ENCODE measurements at places on chromosomes 12 and 14.
A peak's percentile ranks its signal among the peaks of the same experiment; 100 is the strongest.

- DNase-seq: no peak
Observed at GRCh38 chr14:47297374-47297773, 378.0 kb downstream of the MDGA2 start.

- DNase-seq: no peak
Observed at GRCh38 chr12:41950455-41950854, 194.2 kb downstream of the GXYLT1 start.

DNA sequence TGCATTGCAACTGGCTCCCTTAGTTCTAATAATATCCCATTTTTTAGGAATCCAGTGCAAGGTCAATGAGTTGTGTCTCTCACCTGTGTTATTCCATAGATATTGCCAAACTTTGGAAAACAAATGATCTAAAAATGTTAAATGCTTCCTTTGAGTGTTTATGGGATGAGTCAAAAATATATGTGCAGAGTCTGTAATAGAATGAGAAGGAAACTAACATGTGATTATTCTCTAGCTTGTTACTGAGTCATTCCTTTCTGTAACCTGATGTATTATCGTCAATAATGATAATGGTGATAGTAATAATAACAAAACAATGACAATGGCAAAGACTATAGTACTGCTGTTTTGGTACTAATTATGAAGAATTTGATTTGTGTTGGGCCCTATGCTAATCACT, 11.5 kb downstream of the ACSS3 start:
- DNase-seq: peak; percentile 2

DNA sequence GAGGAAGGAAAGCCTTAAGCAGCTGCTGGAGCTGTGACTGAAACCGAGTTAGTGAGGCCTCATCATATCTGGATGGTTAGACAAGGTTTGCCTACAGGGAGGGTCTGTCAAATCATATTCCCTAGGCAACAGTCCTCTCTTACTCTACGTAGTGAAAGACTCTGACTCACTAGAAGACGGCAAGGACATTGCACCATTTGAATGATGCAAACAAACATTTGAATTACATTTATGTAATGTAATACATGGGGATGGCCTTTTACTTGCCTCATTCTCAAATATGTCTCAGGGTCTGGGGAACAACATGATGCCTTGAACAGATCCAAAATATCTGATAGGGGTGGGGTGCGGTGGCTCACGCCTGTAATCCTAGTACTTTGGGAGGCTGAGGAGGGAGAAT, 29.8 kb upstream of the STRAP start:
- peak; percentile 84 for DNase-seq

DNA sequence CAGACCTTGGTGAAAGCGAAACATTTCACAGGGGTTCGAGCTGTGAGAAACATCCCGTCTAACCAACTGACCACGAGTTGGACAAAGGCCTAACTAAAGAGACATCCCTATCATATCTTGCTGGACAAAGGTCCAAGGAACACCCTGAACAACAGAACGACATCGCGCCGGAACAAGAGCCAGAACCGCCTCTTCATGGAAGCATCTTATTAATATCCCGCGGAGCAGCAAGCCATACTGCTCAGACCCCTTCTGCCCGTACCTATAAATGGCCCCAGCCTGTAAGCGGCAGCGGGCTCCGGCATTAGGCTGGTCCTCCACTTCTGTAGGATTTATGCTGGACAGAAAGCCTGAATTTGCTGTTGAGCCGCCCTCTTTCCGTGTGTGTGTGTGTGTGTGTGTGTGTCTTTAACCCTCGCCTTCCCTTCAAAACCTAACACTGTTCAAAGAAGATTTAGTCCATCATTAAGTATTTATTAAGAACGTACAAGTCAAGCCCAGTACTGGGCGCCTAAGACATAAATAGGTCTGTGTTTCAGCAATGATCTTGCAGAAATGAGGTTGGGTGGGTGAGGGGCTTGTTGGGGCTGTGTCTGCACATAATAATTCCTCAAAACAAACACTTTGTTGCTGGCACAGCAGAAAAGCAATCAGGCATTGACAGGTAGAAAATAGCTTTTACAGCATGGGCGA, 1.9 kb downstream of the SLC6A15 start:
- peak; percentile 43 for DNase-seq

DNA sequence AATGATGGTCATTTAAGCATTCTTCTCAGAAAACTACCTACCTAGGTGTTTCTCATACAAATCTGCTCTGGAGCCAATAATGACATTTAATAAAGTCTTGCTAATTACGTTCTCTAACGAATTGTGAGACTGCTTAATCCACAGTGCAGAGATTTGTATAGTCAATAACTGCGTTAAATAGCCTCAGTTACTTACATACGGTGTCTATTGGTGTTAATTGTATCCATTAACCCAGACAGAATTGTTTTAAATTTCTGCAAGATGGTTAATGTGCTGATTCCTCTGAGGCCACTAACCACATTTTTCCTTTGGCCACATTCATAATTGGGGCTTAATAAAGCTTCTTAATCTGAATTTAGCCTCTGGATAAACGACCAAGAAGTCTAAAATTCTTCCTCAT, 171.7 kb downstream of the SLC41A2 start:
- DNase-seq: no peak

DNA sequence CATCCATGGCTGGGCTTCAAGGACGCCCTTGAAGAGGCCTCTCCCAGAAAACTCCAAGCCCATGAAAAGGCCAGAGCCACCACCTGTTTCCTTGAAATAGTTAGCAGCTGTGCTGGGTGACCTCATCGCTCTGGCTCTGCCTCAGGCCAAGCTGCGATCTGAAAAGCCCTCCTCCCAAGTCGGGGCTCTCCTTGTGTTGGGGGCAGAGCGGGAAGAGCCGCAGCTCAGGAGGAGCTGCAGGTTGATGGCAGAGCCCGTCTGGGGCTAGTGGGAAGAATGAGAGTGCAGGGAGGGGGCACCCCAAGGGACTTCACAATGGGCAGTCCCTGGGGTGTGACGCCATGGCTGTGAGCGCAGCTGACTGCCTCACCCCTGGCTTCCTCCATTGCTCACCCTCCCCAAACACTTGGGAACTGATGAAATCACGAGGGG, 50.0 kb upstream of the STON2 start:
- DNase-seq: no peak

GRCh38 chr12:75439930-75440329, 40.6 kb upstream of the GLIPR1 start:
- no peak for DNase-seq

DNA sequence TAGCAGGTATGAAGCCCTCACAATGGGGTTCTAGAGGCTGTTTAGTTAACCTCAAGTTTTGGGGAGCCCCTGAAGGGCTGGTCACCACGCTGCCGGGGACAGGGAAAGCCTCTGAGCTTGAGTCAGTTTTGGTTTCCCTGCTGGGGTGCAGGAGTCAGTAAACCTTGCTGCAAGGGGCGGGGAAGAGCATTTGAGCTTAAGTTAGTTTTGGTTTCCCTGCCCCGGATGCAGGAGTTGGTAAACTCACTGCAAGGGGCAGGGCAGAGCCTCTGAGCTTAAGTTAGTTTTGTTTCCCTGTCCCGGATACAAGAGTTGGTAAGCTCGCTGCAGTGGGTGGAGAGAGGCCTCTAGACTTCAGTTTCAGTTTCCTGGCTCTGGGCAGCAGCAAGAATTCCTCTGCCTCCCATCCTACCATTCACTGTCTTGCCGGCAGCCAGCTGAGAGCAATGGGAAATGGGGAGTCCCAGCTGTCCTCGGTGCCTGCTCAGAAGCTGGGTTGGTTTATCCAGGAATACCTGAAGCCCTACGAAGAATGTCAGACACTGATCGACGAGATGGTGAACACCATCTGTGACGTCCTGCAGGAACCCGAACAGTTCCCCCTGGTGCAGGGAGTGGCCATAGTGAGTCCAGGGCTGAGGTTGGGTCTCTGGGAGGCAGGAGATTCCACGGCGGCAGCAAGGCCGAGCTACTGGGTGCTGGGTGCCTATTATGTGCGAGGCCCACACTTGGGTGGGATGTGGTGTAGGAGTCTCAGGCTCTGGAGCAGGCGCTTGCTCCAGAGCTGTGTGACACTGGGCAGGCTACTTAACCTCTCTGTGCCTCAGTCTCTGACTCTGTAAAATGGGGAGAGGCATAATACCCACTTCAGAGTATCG, at the start of gene OAS2:
TSS of gene OAS2 (plus strand) at position 357 of the 878 bp plus-strand sequence. CDS start at position 447, 90 bp downstream.
- peak; percentile 29 for DNase-seq

- no peak for DNase-seq
Observed at GRCh38 chr14:93023039-93023438, 92.7 kb downstream of the ITPK1 start.

- no peak for DNase-seq
Observed at GRCh38 chr12:125159702-125160101, 94.5 kb downstream of the AACS start.

- DNase-seq: peak; percentile 52
Observed at GRCh38 chr14:22390195-22390594, 198.8 kb downstream of the DAD1 start.

DNA sequence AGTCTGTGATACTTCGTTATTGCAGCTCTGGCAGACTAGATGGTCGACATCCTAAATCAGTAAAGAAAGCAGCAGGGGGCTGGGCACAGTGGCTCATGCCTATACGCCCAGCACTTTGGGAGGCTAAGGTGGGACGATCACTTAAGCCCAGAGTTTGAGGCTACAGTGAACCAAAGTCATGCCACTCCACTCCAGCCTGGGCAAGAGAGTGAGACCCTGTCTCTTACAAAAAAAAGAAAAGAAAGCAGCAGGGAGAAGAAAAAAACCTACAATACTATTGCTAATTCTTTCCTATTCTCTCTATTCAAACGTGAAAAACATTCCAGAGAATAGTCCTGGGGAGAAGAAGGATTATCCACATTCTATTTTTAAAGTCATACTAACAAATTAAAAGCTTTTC, 79.5 kb downstream of the DCAF5 start:
- DNase-seq: no peak

- DNase-seq: no peak
Observed at GRCh38 chr14:73235531-73236155, 1.7 kb upstream of the PAPLN start.

GRCh38 chr12:56709759-56710376, 15.2 kb downstream of the NACA start:
- DNase-seq: no peak

- peak; percentile 53 for DNase-seq
Observed at GRCh38 chr14:47044841-47045240, 393.3 kb upstream of the RPL10L start.

DNA sequence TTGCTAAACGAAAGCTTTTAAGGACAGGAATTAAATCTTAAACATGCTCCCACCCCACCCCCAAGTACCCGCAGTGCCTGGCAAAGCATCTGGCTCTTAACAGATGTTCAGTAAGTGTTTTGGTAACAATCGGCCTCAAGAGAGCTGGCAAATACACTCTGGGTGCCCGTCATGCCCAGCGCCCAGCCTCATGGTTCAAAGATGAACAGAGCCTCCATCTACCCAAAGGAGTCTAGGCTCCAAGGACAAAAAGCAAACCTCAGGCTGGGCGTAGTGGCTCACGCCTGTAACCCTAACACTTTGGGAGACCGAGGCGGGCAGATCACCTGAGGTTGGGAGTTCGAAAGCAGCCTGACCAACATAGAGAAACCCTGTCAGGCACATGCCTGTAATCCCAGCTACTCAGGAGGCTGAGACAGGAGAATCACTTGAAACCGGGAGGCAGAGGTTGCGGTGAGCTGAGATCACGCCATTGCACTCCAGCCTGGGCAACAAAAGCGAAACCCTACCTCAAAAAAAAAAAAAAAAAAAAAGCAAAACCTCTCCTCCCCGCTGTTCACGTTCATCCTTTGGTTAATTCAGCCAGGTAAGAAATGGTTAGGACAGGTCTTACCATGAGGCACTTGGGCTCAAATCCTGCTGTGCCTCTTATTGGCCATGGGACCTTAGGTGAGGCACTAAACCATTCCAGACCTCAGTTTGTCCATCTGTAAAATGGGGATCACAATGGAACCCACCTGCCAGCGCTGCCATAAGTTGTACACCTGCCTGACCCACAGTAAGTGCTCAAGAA, 151.3 kb downstream of the BCL11B start:
- DNase-seq: no peak

DNA sequence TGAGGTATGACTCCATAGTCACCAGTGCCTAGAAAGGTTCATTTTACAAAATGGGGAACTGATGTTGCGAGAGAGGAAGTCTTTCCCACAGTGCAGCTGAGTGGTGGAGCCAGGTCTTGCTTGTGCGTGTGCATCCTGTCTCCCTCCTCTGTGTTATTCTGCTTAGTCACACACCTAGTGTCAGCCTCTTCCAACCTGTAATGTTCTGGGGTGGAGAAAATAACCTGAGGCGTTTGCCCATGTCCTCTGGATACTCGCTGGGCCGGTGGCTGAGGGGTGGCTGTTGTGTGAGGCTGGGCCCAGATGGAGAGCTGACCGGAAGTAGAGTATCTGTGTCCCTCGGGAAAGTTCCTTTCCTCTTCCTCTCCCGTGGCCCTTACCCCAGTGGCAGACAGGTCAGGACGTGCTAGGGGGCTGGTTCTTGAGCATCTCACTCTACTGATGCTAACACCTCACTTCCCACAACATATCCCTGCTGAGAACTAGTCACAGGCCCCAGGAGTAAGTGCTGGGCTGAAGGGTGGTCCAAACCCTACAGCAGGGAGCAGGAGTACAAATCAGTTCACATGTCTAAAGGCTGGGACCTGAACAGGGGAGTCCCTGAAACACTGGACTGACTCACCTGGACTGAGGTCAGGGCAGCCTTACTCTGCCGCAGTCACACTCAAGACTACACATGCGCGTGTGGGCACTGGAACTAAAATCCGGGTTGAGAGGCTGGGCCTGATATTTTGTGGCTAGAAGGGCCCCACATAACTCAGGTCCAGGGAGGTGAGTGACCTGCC, 7.0 kb downstream of the MLF2 start:
- peak; percentile 87 for DNase-seq

- no peak for DNase-seq
Observed at GRCh38 chr14:99644723-99645544, at the start of gene HHIPL1. TSS of gene HHIPL1 (plus strand) at chr14:99645129. CDS start at chr14:99645208, 79 bp downstream.

GRCh38 chr12:8644345-8645248, 18.0 kb downstream of the MFAP5 start:
- DNase-seq: peak; percentile 84

DNA sequence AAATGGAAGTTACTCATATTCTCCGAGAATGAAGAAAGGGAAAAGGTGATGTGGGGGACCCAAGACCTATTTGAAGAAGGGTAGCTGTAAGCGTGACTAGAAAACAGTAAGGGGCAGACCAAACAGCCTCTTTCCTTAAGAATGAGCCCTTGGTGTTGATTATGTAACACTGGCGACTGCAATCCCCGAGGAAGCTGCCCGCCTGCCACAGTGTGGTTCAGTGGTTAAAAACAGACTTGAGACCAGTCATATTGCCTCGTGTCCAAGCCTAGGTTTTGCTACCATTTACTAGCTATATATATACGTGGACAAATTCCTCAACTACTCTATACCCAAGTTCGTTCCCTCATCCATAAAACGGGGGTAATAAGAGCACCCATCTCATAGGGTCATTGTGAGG, 49.1 kb downstream of the SSPN start:
- no peak for DNase-seq

GRCh38 chr12:47832263-47832933, 12.7 kb upstream of the HDAC7 start:
- no peak for DNase-seq

DNA sequence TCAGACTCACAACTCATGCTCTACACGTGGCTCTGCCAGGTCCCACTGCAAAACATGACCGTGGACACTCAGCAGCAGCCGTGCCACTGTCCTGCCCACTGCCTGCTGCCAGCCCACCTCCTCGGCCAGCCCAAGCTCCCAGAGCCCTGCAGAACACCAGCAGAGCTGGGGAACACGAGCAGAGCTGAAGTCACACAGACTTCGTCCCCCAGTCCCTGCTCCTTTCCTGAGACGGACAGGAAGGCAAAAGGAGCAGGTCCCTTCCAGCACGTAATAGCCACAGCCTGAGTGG, 152.1 kb downstream of the DPF3 start:
- DNase-seq: no peak

GRCh38 chr14:101109347-101109638, 205.8 kb upstream of the RTL1 start:
- DNase-seq: no peak

- DNase-seq: no peak
Observed at GRCh38 chr14:61300754-61301153, 19.6 kb upstream of the TMEM30B start.

Measured in epithelial cell of esophagus (primary cell).